ENCODE measurements at places on chromosomes 12 and 14. TPM values are rescaled to one million over a fixed set of nuclear protein-coding genes. Genes with fewer than 3 reads are reported as not detected.

Gene DAD1
- total RNA-seq: 110 TPM

Gene CCDC184
- total RNA-seq: 0.55 TPM

Gene CAPZA3
- not detected for total RNA-seq

Gene SYCP3
- not detected for total RNA-seq

Gene GPRC5D
- not detected for total RNA-seq

Gene FAM234B
- total RNA-seq: 4.8 TPM

Gene RBP5
- total RNA-seq: not detected

Gene VDR
- total RNA-seq: 3.1 TPM

Gene STXBP6
- total RNA-seq: 37.1 TPM

Gene ASB2
- 199 TPM for total RNA-seq

Gene PLEK2
- not detected for total RNA-seq

Gene MMP14
- total RNA-seq: 90.3 TPM

Gene TAS2R30
- total RNA-seq: 2.9 TPM

Gene PPP4R4
- total RNA-seq: not detected

Gene ASCL1
- not detected for total RNA-seq

Gene ERBB3
- 218 TPM for total RNA-seq

Gene RPS6KA5
- 10.6 TPM for total RNA-seq

Gene INHBC
- not detected for total RNA-seq

Gene AEBP2
- total RNA-seq: 31.6 TPM

Gene TSHR
- 0.18 TPM for total RNA-seq
